ENCODE measurements at places on chromosomes 2 and 18. TPM values are rescaled to one million over a fixed set of nuclear protein-coding genes. Genes with fewer than 3 reads are reported as not detected.
A peak's percentile ranks its signal among the peaks of the same experiment; 100 is the strongest.

RPE gene
- total RNA-seq = 39.0 TPM

- DNase-seq = no peak
Measured at GRCh38 chr18:11494107-11494506, 115.3 kb upstream of the SLC35G4 start.

GDF7 gene
- total RNA-seq = 1.8 TPM

DNA sequence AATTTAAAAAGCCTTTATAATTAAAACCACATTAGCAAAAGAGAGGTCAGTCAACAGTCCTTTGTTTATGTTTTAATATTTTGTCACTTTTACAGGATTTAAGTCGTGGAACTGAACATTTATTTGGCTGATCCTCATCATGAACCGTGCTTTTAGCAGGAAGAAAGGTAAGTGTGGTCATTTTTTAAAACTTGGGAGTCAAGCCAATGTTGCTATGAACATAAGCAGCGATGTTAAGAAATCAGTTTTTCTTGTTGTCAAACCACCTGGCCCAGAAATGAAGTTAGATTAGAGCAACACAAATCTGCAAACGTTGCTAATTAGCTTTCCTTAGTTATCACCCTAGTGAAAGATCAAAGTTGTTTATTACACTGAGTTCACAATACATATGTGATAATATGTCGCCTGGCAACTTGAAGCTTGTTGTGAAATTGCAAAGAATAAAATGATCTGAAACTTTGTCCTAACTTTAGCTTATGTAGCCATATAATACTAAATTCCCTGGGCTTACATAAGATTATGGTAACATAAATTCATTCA lies 186.0 kb downstream of the GULP1 start:
- DNase-seq = no peak

SP140 gene
- total RNA-seq = 11.1 TPM

DNA sequence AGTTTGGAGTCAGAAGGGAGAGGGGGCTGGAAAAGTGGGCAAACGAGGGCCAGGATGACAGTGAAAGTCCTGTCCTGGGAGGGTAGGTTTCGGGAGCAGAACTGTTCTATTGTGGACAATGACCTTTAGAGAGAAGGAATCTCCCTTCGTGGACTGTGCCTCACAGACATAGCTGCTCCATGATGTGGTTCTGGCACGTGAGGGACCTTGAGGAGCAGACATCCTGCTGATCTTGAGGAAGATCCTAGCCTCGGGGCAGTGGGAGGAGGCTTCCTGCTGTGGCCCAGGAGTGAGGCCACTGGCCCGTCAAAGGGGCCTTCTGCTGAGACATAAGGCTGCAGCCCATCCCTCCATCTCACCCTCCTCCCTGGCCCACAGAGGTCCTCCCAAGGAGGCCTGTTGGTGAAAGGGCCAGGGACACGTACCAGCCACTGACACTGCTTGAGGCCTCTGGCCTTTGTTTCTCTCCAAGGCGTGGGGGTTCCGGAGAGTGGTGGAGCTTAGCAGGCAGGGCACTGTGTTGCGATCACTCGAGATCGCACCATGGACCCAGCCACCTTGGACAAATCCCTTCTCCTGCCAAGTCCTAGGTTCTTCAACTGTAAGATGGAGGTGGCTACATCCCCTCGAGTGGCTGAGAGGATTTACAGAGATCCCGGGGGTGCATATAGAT lies 167.2 kb downstream of the CELF4 start:
- DNase-seq = no peak

- peak; percentile 38 for DNase-seq
Measured at GRCh38 chr2:240916571-240917008, 10.5 kb downstream of the CROCC2 start.

FSIP2 gene
- total RNA-seq = 0.79 TPM

- DNase-seq = no peak
Measured at GRCh38 chr18:49967636-49968313, 154.4 kb upstream of the ACAA2 start.

DNA sequence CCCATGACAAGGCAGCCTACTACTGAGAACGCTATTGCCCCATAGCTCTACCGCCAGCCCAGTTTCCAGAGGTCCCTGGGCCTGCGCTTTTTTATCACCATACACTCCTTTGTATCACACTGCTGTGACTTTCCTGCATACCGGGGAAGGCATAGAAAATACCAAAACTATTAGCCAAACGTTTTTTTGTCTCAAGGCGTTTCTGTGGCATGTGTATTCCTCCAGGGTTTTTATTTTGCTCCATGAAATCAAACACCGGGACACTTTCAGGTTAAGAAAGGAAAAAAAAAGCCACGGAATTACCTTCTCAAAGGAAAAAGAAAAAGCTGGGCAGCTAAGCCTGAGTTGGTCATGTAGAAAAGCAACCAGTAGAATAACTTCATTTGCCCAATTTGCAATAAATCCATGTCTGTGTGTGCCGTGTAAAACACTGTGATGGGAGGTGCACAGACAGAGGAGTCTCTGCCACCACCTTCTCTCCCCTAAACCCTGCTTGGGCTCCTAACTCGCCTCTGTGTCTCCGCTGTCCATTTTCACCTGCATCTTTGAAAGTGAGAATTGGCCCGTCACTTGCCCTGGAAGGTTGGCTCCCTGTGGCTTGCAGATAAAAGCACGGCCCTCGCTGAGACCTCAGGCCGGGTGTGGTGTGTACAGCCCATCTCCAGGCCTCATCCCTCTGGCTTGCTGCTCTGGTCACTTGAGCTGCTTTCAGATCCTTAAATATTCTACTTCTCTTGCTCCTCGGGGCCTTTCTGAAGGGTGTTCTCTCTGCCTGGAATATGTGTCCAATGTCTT lies 1.7 kb downstream of the AMER3 start:
- DNase-seq = no peak

ACADL gene
- total RNA-seq = 41.8 TPM

CD8B gene
- 1.4 TPM for total RNA-seq

DNA sequence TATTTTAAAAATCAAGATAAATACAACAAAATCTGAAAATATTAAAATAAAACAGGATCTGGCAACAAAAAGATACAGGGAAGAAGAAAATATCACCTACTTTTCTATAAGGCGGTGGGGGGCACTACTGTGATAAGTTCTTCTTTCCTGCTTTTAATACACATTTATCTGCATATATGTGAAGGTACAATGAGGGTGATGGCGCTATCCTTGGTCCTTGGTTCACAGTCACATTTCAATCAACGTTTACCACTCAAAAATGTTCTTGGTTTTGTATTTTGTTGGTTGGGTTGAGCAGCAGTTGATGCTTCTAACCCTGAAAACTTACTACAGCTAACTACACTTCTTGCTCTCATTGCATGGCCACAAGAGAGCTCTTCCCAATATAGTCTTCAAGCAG lies 112.4 kb downstream of the COL6A3 start:
- DNase-seq = no peak

DNA sequence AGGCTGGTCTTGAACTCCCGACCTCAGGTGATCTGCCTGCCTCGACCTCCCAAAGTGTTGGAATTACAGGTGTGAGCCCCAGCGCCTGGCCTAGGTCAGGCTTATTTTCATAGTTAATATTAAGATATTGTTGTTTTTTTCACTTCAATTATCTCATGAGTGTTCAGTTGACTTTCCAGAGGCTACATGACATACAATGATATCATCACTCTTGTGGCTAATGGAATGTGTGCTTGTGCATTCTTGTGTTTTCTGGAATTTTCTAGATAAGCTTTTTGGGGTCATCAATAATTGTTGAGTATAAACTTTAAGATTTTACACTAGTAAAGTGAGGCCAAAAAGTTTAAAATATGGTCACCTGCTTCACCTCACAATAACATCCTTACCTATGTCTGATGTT lies 180.9 kb downstream of the FIGN start:
- no peak for DNase-seq

DNA sequence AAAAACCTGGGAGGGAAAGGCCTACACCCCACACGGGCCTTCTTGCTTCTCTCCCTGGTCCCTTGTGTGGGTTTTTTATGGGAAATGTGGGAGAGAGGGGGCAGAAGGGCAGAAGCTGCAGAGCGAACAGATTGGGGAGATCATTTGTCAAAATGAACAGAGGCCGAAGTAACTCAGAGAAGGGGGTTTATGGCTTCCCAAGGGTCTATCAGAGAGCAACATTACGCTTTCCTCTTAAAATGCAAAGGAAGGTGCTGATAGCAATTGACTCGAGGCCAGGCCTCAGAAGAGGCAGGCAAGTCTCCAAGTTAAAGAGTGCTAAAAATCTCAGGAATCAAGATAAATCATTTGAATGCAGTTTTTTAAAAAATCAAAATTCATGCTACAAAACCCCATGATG lies 101.5 kb downstream of the SGPP2 start:
- no peak for DNase-seq

DNA sequence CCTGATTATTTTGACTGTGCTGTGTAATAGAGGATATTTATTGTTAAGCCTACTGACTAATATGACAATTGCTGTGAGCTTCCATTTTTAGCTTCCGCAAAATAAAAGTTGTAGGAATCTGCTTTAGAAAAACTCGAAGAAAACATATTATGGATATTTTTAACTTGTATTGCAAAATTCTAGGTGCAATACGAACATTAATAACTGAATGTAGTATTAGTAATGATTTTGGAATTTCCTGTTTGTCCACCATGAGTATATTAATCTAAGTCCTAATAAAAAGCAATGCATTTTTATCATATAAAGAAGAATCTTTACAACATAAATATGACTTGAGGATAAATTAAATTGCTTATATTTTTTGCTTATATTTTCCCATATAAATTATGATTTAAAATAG lies 2.4 kb upstream of the DSC3 start:
- no peak for DNase-seq

DNA sequence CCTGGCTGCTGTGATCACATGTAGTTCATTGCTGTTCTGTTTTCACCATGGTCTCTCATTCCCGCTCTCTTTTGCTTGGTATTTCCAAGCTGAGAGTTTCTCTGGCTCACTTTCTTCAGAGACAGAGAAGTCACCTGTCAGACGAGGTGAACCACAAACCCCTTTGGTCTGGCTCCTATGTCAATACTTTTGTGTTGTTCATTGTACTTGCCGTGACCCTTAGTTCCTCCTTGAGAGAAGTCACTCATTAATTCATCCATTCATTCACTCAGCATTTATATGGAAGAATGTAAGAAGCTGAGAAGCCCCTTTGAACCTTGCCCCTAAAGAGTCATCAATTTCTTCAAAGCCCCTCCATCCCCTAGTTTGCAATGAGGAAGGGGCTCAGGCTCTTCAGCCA lies 15.2 kb downstream of the MCFD2 start:
- no peak for DNase-seq

- DNase-seq = no peak
Measured at GRCh38 chr2:108217211-108217610, 22.6 kb upstream of the SULT1C3 start.

DNA sequence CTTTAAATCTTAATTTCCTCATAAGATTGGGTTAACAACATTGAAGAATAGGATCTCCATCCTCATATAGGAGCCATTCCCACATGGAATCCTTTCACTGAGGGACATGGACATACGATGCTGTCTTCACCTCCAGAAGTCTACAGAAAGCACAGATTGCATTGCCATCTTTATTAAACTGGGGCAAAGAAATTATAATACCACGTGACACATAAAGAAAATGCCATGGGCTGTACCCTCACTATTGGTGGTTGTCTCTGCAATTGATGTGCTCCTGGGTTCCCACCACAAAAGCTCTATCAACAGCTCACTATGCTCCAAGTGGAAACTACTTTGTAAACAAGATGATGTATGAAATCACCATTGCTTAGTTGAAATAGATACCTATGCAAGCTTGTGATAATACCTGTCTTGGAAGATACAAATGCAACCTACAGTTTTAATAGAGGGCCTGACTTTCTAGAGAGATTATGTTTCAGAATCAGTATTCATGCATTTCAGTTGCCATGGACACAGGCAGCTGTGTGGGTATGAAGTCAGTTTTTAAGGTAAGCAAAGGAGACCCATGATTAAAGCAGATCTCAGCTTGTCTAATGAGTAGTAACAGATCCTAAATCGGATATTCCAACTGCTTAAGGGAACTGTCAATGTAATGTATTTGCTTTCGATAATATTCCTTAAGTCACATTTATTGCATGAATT lies 337.0 kb downstream of the RAD51AP2 start:
- DNase-seq = no peak

- no peak for DNase-seq
Measured at GRCh38 chr2:220753486-220753885, 818.6 kb downstream of the EPHA4 start.

- DNase-seq = no peak
Measured at GRCh38 chr2:221420245-221420644, 151.9 kb downstream of the EPHA4 start.

SERPINB7 gene
- not detected for total RNA-seq

- DNase-seq = no peak
Measured at GRCh38 chr18:12990641-12990966, 558 bp upstream of the CEP192 start.

RSAD2 gene
- total RNA-seq = 17.2 TPM

DNA sequence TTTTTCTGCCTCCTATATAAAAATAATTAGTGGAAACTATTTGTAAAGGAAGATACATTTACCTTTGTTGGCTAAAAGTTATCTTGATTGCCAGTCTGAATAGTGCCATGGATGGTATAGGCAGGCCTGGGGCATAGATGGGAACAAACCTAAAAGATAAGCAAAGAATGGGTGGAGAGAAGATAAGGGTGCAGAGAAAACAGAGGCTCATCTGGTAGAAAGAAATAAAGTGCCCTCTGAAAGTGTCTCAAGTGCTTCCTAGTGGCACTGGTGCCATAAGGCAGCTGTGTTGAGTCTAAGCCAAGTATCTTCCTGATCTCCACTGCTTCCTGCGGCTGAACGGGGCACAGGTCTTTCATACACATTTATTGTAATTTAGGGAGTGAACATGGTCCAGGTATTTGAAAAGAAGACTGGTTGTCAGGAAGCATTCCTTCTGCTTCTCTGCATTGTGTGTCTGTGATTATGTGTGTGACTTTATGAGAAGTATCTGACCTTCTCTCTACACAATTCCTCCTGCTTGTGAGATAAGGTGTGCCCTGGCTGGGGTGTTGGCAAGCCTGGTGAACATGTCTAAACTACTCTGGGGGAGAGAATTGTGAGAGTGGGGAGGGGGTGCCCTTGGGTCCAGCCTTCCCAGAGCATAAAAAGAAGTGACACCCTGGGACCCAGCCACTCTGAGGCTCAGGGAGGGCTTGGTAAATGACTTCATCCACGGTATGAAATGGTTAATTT lies 280.5 kb downstream of the CAMKMT start:
- DNase-seq = no peak

SULT1C4 gene
- total RNA-seq = 4.3 TPM

- DNase-seq = no peak
Measured at GRCh38 chr2:160401895-160402294, 91.7 kb downstream of the RBMS1 start.

PLCD4 gene
- total RNA-seq = 0.98 TPM

ANO7 gene
- total RNA-seq = 1.0 TPM

FNDC4 gene
- total RNA-seq = 1.1 TPM

DNA sequence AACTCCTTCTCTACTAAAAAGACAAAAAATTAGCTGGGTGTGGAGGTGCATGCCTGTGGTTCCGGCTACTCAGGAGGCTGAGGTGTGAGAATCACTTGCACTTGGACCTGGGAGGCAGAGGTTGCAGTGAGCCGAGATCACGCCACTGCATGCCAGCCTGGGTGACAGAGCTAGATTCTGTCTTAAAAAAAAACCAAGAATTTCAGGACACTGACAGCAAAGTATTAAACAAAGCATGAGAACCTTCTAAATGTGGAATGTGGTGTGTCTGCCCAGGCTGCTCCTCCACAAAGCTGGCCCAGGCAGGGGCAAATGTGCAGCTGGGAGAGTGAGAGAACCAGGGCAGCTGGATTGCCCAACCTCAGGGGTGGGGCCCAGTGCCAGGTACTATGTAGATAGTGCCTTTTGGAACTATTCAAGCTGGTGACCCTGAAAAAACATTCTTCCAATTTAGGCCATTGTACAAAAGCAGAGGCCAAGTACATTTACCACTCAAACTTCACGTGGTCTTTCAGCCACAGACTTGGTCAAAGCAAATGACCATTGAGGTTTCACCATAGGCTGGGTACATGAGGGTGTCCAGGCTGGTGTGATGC lies 6.7 kb upstream of the UGT1A5 start:
- peak; percentile 51 for DNase-seq
